ENCODE measurements at places on chromosomes 2 and 18. TPM values are rescaled to one million over a fixed set of nuclear protein-coding genes. Genes with fewer than 3 reads are reported as not detected.

The MC5R gene
- 3.4 TPM for total RNA-seq

The DAPL1 gene
- 1.6 TPM for total RNA-seq

The EVA1A gene
- 0.36 TPM for total RNA-seq

The CAPN14 gene
- total RNA-seq, result 2.8 TPM

The LRP2 gene
- 22.0 TPM for total RNA-seq

The CEBPZOS gene
- 23.5 TPM for total RNA-seq

The BOK gene
- total RNA-seq, result 19.1 TPM

The LYG1 gene
- 1.00 TPM for total RNA-seq

The ALMS1 gene
- 82.8 TPM for total RNA-seq

The SULT1C2 gene
- total RNA-seq, result 0.73 TPM

The TCF23 gene
- total RNA-seq, result not detected

The RGPD3 gene
- total RNA-seq, result 0.82 TPM

The LOXHD1 gene
- total RNA-seq, result 0.18 TPM

The NCOA1 gene
- 111 TPM for total RNA-seq

The AGXT gene
- not detected for total RNA-seq

The FEZ2 gene
- total RNA-seq, result 60.2 TPM

The SUMO1 gene
- total RNA-seq, result 90.1 TPM

The INPP4A gene
- 81.7 TPM for total RNA-seq

The CFC1 gene
- total RNA-seq, result 1.3 TPM

The LYPD6B gene
- total RNA-seq, result 0.91 TPM

The C2orf78 gene
- total RNA-seq, result not detected

The FAM124B gene
- total RNA-seq, result 5.2 TPM

The EGR4 gene
- total RNA-seq, result 0.09 TPM

The ACVR1 gene
- total RNA-seq, result 12.7 TPM

The SPATA3 gene
- total RNA-seq, result not detected

The KCNK3 gene
- total RNA-seq, result 6.3 TPM

The DPP4 gene
- total RNA-seq, result 1.2 TPM

The SERPINB2 gene
- total RNA-seq, result not detected

The LRRTM4 gene
- 66.0 TPM for total RNA-seq

The KCMF1 gene
- 32.4 TPM for total RNA-seq

The ADGRF3 gene
- 0.18 TPM for total RNA-seq

The RAB6C gene
- 1.2 TPM for total RNA-seq

The SATB2 gene
- 14.2 TPM for total RNA-seq

The EFR3B gene
- 31.9 TPM for total RNA-seq

The FIGN gene
- 22.1 TPM for total RNA-seq

The CLEC4F gene
- not detected for total RNA-seq

The ATOH8 gene
- 13.2 TPM for total RNA-seq

The ASB18 gene
- total RNA-seq, result 0.45 TPM

The WDFY1 gene
- total RNA-seq, result 58.1 TPM

The MROH2A gene
- not detected for total RNA-seq

The MTCL1 gene
- 26.7 TPM for total RNA-seq

The STPG4 gene
- 1.00 TPM for total RNA-seq

The COPS9 gene
- 61.8 TPM for total RNA-seq
